ENCODE measurements at places on chromosomes 13 and 19.
A peak's percentile ranks its signal among the peaks of the same experiment; 100 is the strongest.

GRCh38 chr19:11196406-11197287 lies 698 bp downstream of the KANK2 start:
- no peak for DNase-seq

- DNase-seq: no peak
Measured at GRCh38 chr19:13882419-13882795, 5.5 kb downstream of the NANOS3 start.

DNA sequence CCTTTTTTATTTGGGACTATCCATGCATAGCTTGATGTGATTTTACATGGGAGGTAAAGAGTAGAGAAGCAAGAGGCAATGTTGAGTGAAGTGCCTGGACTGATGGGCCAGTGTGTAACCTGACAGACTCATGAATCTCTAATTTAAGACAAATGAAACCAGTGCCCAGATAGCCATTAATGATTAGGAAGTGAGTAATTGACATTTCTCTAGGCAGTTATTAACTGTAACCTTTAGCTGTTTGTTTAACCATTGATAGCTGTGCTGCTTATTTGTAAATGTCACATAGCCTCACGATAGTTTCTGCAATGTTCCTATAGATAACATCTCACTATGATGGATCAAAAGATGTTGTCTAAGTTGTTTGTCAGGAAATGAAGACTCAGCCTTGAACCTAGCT lies 1047.5 kb upstream of the SPRY2 start:
- no peak for DNase-seq

- DNase-seq: no peak
Measured at GRCh38 chr13:104327211-104327610, 1261.0 kb upstream of the SLC10A2 start.

DNA sequence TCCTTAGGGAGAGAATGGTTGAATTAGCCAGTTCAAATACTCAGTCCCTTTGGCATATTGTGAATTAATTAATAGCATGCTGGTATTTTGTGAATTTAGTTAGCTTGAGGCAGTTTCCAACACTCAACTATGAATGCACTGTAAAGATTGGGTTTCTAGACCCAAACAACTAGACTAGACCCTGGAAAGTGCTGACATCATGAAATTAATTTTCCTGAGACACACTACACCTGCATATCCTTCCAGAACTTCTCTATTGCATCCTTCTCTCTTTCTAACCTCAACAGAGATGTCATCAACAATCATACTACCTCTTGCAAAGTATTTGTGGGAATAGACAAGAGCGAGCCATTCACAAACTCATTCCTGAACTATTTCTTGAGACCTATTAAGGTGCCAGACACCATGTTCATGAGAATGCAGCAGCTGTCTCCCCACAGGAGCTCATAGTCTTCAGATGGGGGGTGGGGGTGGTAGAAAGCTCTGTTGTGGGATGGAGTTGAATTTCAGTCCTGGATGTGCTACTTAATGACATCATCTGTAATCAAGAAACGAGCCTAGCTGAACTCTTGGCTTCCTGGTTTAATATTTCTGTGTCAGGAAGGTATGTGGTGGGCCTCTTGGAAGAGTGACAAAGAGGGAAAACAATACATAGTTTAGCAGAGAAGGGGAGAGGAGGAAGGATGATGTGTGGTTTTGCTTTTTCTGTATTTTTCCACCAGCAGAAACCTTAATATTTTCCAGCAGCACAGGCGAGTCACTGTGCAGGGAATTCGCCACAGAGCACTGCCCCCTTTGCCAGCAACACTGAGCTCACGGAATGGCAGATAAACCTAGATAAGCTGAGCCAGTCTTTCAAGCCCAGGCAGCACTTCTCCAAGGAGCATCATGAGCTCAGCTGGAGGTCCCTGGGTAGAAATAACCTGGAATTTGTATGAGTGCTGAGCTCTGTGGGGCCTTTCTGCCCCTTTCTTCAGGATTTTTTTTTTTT lies 53.1 kb upstream of the CYSLTR2 start:
- no peak for DNase-seq

DNA sequence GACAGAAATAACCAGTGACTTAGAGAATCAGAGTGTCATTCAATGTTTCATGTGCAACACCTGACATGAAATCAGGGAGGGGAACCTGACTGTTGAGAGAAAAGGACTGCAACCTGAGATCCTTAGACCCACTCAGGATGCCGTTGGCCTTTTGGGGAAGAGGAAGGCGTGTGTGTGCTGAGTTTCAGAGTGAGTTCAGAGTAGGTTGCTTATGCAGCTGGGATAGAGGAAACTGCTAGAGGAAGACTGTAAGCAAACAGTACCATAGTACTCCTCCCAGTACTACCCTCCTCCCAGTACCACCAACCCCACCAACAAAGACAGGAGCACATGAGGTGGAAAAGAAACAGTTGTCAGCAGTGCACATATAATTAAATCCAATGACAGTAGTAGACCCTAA lies 63.7 kb downstream of the KL start:
- no peak for DNase-seq

GRCh38 chr19:11291415-11291814 lies 4.5 kb upstream of the TSPAN16 start:
- no peak for DNase-seq

- DNase-seq: no peak
Measured at GRCh38 chr13:50094615-50095293, 79.5 kb downstream of the KCNRG start.

- no peak for DNase-seq
Measured at GRCh38 chr19:510606-511100, 3.4 kb downstream of the TPGS1 start.

- DNase-seq: no peak
Measured at GRCh38 chr13:90690458-90691080, 656.9 kb upstream of the MIR17HG start.

DNA sequence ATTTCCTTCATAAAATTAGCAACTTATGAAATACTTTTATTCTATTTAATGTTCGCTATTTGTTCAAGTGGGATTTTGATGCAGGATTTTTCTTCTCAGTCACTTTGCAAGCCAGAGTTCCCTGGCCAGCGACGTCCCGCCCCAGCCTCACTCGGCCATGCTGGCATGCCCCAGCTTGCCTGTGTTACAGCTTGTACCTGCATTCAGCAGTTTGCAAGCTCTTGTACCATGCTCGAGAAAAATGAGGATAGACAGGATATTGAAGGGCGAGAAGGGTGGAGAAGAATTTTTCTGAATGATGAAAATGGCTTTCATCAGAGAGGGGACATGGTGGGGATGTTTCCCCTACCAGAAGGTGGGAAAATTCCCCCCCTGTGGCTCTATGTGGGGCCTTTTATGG lies 2180.2 kb upstream of the PCDH20 start:
- no peak for DNase-seq

- no peak for DNase-seq
Measured at GRCh38 chr13:73062468-73062867, 3.7 kb downstream of the KLF5 start.

GRCh38 chr19:45655073-45655472 lies 12.9 kb upstream of the GIPR start:
- no peak for DNase-seq

- no peak for DNase-seq
Measured at GRCh38 chr19:49786376-49786820, 19.6 kb downstream of the AP2A1 start.

GRCh38 chr19:10390652-10391286 lies 10.4 kb upstream of the TYK2 start:
- peak; percentile 76 for DNase-seq

- DNase-seq: no peak
Measured at GRCh38 chr19:50705422-50706019, 14.1 kb downstream of the SHANK1 start.

DNA sequence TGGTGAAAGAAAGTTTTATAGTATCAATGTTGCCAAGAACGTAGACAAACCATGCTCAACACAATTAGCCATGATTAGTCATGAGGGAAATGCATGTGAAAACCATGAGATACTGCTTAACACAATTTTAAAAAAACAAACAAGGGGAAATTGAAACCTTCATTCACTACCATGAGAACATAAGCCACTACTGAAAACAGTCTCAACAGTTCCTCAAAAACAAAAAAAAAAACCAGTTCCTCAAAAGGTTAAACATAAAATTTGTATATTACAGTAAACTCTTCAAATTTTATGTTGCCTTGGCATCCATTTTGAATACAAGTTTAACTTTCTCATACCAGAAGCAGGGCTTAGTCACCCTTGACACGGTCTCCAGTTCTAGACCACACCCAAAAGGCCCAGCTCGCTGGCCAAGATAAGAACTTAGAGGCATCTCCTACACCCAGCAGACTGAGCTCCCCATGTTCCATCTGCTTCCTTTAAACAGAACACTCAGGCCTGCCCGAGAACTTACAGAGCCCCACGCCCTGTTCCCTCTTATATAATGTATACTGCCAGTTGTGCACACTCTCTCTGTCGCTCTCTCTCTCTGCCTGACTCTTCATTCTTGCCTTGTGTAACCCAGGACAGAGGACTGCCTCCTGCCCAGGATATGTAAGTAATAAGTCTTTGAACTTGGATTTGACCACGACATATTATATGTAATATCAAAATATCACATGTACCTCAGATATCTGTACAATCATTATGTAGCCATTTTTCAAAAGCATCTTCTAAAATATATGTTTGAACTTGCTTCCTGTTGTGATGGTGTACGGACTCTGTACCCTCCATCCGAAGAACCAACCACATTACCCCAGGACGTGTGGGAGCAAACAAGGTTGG lies 67.4 kb downstream of the STK24 start:
- DNase-seq: no peak

DNA sequence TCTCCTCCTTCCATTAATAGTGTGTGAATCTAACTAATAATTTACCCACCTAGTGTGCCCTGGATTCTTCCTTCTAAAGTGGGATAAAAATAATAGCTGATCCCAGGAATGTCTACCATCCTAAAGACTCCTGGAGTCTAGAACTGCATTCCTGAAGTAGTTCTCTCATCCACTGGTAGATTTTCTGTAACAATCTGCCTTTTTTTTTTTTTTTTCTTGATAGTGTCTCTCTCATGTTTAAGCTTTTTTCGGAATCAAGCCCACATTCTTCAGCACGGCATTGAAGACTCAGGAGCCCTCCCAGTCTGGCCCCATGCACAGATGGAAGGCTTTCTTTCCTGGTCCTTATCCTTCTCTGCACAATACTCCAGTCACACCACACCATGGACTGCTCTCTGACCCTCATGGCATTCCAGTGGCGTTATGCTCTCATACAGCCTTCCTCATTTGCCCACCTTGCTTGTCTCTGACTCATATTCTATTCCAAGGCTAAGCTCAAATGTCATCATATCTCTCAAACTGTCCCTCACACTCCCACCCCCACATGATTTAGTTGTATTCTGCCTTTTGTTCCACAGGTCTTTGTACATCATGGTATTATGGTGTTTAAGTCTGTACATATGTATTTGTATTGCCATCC lies 68.7 kb upstream of the FRY start:
- DNase-seq: no peak

- DNase-seq: no peak
Measured at GRCh38 chr19:46608178-46608577, 7.0 kb downstream of the CALM3 start.

GRCh38 chr19:49766007-49766929 lies 533 bp upstream of the AP2A1 start:
- peak; percentile 100 for DNase-seq

DNA sequence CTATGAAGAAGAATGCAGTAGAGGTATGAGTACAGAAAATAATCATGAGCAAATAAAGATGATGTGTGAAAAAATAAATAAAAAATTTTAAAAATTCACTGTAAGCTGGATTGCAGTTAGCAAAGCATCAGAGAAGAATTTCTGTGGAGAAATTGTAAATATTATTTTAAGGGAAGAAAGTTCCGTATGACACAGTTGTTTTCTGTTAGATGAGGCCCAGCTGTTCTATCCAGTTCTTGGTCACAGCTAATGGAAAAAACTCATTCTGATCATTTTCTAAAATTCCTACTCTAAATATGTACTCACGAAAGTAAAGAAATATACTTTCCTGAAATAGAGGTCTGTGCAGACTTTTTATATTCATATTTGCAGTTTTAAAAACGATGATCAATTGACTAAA lies 578.8 kb downstream of the DCT start:
- DNase-seq: no peak

GRCh38 chr13:70023516-70023915 lies 84.1 kb upstream of the ATXN8OS start:
- no peak for DNase-seq

DNA sequence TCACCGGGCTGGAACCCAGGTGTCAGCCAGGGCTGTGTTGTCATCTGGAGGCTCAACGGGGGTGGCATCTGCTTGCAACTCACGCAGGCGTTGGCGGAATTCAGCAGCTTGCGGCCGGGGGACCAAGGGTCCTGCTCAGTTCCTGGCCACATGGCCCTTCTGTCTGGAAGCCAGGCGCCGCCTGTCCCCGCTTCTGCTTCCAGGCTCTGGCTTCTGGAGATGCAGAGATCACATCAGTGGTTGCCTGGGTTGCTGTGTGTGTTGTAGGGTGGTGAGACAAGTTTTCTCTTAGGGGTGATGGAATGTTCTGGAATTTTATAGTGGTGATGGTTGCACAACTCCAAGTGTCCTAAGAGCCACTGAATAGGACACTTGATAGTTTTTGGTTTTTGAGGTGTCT lies 5.0 kb downstream of the ADAT3 start:
- no peak for DNase-seq

- no peak for DNase-seq
Measured at GRCh38 chr13:25170554-25171111, 1.5 kb downstream of the AMER2 start.

DNA sequence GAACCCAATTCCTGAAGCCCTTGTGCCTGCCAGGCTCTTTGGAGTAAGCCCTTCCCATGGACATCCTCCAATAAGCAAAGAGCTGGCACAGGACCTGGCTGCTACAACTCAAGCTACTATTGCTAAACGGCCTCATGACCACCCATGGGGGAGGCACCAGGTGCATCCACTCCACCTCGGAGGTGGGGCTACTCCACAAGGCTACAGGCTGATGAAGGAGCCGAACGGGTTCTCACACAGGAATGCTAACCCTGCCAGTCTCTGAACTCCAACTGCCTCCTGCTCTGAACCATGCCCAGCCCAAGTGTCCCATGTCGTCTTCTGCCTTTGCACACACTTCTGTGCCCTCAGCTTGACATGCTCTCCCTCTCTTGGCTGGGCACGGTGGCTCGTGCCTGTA lies 10.0 kb downstream of the SYMPK start:
- DNase-seq: no peak

GRCh38 chr13:78638216-78638615 lies 20.7 kb downstream of the OBI1 start:
- no peak for DNase-seq

- no peak for DNase-seq
Measured at GRCh38 chr19:33779849-33780248, 16.8 kb upstream of the KCTD15 start.

DNA sequence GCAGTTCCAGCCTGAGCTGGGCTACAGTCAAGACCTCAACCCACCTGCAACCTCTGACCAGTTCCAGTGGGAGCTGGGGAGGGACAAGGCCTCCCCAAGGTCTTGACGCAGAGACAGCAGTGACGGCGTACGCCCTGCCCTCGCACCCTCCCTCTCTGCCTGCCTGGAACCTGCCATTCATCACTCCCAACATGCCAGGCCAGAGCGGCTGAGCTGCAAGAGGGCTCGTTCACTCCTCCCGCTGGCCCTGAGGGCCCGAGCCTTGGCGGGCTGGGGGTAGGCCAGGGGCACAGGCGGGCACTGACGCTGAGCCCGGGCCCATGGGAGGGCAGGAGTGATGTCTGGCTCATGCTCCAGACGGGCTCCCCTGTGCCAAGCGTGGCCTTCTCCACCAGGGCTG lies 8.2 kb downstream of the NDUFA11 start:
- no peak for DNase-seq

- DNase-seq: no peak
Measured at GRCh38 chr19:50498219-50499056, 12.6 kb downstream of the JOSD2 start.

GRCh38 chr19:29003641-29004409 lies 209.1 kb downstream of the UQCRFS1 start:
- no peak for DNase-seq

Measured in breast epithelium (tissue), 4 donors.